Inflammatory macrophage treated with lipopolysaccharide for 4 hours (primary cell): ENCODE measurements at places on chromosomes 6 and 20.

DNA sequence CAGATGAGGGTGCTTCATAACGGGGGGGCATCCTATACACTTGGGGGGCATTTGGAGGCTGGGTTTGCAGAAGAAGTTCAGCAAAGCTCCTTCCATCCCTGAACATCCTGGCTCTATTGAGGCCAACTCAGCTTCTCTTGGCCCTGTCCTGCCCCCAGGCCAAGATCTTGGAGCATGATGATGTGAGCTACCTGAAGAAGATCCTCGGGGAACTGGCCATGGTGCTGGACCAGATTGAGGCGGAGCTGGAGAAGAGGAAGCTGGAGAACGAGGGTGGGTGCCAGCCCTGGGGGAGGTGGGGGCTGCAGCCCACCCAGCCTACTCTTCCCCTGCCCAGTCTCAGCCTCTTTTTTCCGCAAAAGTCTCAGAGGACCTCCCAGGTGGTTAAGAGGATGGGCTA is 17.2 kb downstream of the GDAP1L1 start:
- no peak for DNase-seq

- DNase-seq, result no peak
Measured at GRCh38 chr20:63652192-63652980, 838 bp downstream of the STMN3 start.

DNA sequence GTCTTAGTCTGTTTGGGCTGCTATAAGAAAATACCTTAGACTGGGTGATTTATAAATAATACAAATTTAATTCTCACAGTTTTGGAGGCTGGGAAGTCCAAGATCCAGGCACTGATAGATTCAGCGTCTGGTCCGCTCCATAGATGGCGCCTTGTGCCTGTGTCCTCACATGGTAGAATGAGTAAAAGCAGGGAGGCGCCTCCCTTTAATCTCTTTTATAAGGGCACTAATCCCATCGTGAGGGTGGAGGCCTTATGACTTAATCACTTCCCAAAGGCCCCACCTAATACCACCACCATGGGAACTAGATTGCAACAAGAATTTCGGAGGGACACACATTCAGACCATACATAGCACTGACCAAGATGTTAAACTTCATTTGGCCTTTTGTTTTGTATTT is 91.2 kb upstream of the TMEM181 start:
- DNase-seq, result no peak

GRCh38 chr6:77231438-77232305 is 231.6 kb downstream of the HTR1B start:
- no peak for DNase-seq
